ENCODE measurements at places on chromosomes 6 and 20.

DNA sequence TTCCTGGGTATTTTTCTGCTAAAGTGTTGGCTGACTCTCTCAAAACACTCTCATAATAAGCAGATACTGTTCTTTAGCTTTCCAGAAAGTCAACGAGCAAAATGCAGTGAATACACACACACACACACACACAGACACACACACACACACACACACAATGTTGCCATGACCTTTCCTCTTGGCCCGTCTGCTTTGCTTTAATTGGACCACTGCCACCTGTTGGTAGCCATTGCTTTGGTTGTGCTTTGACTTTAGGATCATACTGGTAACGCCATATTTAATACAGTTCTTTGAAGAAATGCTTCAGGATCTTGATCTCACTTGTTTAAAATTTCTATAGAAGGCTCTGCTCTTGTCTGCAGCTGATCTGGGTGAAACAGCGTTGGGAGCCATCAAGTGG is 4.4 kb downstream of the FIG4 start:
- DNase-seq = no peak

DNA sequence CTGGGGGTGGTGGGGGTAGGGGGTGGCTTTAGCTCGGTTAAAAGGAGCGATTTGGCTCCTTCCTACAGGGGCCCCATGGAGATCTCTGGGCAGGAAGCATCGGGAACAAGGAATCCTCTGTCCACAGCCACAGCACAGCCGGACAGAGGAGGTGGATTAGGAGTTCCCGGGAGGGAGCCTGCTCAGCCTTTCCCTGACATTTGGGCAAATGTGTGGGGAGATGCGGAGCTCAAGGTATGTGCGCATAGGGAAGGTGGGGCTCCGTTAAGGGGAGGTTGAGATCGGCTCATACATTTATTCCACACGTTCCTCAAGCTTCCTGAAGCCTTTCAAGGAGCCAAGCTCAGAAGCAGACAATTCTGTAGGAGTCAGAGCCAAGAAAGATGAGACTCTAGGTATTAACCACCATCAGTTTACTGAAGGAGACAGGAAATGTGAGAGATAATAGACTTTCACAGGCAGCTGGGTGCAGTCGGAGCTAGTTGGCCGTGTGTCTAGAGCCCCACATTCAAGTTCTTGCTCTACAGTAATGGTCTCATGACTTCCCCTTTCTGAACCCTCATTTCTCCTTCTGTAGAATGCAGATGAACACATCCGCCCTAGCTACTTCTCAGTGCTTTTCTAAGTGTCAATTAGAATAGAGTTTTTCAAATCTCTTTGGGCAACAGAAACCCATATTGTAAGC is 40.8 kb upstream of the EPB41L1 start:
- DNase-seq = no peak

- no peak for DNase-seq
These were observed 111.0 kb downstream of the NCOA3 start for GRCh38 chr20:47612670-47613069.

DNA sequence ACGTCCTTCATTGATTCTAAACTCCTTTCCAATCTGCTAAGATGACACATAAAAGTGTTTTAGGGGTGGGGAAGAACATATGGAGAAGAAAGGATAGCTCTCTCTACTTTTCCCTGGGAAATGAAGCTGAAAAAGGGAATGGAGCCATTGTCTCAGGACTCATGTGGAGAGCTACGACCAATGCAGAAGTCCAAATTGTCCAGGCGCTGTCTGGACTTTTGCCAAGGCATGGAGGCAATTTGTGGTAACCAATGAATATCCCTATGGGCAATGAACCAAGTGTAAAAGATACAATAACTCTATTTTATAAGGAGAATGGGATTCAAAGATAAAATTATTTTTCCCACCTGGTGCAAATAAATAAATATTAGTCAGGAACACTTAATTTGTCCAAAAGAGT is 16.1 kb downstream of the FBXL4 start:
- no peak for DNase-seq

- DNase-seq = no peak
These were observed 5.4 kb downstream of the ADGRB3 start for GRCh38 chr6:68640491-68640835.

DNA sequence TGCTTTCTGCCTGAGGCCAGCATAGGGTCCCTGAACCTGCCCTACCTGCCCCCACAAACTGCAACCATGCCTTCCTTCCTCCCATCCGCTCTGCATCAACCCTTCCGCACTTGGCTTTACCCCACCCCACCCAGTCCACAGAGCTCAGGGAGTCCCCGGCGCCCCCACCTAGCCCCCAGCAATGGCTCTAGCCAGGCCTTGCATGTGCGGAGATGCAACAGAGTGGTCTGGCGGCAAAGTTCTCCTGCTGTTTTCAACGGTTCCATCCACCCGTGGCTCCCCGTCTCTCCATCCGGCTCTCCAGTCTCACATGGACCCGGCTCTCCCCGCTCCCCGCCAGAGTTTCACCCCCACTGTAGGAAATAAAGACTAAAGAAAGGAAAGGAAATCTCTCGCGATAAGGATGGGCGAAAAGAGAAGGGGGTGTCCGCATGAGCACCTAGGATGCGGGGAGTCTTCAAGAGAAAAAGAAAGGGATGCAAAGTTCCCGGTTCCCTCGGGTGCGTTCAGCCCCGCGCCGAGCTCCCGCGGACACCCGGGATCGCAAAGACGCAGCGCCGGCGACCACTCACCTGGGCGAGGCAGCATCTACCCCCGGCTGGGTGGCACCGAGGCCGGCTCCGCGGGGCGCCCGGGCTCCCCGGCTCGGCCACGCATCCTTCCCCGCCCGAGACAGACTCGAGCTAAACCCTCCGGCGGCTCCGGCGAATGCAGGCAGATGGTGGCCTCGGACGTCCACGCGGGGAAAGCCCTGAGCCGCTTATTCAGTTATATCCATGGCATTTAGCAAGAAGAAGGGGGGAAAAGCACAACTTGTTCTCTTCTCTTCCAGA is 579 bp downstream of the LRFN2 start:
- no peak for DNase-seq

GRCh38 chr6:13528232-13528631 is 40.8 kb upstream of the GFOD1 start:
- DNase-seq = no peak

- no peak for DNase-seq
These were observed 258.0 kb downstream of the TFAP2A start for GRCh38 chr6:10156875-10157274.

- no peak for DNase-seq
These were observed 28.4 kb upstream of the LY86 start for GRCh38 chr6:6559994-6560570.

- DNase-seq = no peak
These were observed 654.8 kb downstream of the UTRN start for GRCh38 chr6:144939921-144940320.

- DNase-seq = no peak
These were observed 35.1 kb upstream of the RFPL4B start for GRCh38 chr6:112311950-112312547.

DNA sequence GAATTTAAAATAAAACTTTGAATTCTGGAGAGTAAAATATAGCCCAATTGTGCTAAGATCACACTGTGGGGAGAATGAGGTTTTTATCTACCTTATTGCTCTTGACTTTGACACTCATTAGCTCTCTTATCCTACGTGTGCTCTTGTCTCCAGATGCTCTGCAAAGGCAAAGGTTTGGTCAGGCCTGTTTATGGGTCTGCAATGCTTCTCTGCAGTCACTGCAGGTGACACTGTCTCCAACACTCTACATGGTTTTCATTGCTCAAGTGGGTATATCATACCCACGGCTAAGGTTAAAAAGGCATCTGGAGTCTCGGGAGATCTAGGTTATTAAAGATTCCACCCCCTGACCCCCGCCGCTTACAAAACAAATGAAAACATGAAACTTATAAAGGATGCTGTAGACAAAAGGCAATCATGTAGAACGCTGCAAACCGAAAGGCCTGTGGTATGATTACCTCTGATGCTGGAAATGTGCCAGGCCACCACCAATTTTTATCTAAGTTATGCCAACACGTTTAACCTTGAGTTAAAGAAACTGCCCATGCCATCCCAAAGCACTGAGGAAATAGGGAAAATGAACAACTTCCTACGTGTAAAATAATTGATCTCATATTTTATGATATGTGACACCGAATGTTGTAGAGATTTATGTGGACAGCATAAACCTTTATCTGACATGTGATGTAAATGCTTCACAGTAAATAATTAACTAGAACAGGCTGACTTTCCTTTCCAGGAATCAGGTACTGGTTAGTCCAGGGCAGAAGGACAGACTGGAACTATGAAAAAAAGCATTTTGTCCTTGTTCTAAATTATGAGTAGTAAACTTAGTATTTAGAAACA is 238.2 kb upstream of the NOX3 start:
- DNase-seq = no peak

DNA sequence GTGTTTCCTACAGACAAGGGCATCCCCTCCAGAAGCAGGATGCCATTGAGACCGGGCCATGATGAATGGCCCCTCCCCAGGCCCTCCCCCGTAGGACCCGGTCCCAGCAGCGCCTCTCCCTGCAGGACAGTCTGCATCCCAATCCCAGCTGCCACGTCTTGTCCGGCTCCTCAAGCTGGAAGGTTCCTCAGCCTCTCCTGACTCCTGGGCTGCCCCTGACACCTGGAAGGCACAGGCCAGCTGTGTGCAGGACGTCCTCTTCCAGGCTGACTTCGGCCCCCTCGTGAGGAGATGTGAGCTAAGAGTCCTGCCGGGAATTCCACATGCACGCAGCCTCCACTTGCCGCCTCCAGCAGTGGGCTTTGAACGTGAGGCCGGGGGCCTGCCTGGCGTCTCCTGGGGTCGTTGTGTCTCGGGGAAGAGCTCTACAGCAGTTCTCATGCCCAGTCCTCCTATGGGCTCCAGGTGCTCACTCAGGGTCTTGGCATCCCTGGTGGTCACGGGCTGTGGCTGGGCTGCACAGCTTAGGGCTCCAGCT is 64.4 kb downstream of the TAF4 start:
- DNase-seq = no peak

- no peak for DNase-seq
These were observed 22.0 kb upstream of the RIPK1 start for GRCh38 chr6:3046295-3046694.

DNA sequence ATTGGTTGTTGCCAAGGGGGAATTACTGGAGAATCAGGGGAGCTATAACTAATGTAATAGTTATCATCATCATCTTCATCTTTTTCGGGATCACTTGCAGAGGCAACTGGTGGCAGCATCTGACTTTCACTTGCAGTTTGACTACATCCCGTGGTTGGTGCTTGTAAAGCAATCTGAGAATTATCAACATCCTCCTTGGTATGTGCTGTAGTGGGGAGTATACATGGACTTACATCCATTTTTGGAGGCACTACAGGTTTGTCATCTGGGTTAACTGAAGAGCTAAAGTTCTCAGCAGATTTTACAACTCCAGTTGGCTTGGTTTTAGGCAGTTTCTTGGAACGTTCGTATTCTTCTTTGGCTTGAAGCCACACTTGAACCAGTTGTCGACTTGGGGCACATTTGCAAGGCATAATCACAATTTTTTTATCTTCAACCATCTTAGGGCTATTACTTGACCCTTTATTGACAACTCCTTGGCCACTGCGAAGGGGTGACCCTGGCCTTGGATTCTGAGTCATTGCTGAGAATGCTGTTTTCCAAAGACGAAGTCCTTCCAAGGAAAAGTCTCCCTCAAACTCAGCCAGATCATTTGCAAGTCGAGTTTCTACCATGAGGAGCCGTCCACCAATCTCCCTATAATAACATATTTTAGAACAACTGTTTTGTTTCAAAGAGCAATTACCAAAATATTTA is 115.5 kb downstream of the REV3L start:
- no peak for DNase-seq

GRCh38 chr6:7786214-7786661 is 60.3 kb downstream of the BMP6 start:
- DNase-seq = no peak

GRCh38 chr20:44768256-44768655 is 22.6 kb downstream of the KCNK15 start:
- DNase-seq = no peak

DNA sequence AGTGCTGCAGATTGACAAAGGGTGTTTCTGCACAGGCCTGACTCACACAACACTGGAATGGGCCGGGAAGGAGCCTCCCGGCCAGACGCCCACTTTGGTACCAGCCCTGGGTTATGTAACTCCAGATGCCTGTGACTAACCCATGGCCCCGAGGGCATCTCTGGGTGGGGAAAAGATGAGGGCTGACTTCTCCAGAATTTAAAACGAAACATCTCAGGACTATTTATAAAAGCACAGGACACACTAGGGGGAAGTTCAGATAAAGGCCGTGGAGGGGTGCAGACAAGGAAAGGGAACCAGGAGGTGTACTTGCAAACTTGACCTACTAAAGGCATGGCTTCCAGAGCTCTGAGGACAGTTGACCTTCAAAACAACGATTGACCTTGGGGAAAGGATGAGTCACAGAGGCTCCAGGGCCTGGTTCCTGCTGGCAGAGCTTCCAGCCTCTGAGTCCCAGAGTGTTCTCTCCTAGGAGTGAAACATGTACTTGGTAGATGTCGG is 196.9 kb downstream of the NFATC2 start:
- DNase-seq = peak; percentile 58
